ENCODE measurements at places on chromosomes 5 and 9. TPM values are rescaled to one million over a fixed set of nuclear protein-coding genes. Genes with fewer than 3 reads are reported as not detected.

DNA sequence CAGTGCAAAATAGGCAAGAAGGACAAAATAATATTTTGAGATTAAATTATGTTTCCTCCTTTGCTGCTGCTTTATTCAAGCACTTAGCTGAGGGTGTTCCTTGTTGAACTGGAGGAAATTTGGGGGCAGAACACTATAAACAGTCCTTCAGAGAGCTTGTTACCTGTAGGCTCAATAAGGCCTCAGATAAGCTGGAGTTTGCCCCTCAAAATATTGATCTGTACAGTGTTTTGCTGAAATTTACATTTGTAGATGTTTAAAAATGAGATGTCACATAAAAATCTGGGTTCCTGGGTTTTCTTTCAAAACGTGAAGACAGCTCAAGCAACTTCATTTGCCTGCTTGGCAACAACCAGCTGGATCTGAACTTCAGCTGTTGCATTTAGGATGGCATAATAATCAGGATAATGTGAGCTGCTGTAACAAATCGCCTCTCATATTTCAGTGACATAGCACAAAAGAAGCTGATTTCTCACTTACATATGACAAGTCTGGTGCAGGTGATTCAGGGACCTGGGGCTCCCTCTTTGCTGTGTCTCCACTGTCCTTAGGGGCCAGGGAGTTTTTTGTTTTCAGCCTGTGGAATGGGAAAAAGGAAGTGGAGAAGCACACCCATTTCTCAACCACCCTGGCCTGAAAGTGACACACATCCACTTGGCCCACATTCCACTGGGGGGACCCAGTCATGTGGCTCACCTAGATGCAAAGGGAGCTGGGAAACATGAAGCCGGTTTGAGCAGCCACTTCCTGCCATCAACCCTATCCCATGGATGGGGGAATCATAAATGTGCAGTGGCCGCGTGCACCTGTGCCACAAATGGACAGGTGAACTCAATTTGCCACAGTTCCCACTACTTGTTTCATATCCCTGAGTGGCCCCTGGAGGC is 2.4 kb upstream of the PSAT1 start:
- no peak for DNase-seq
- no peak overlapping the region for H3K4me3 ChIP-seq
- H3K27me3 ChIP-seq, result no peaks in the 10 kb centered on the region
- H3K27ac ChIP-seq, result no peak overlapping the region
- H3K4me1 ChIP-seq, result peaks cover 35% of the 10 kb centered on the region
- no peaks in the 10 kb centered on the region for H3K36me3 ChIP-seq

DNA sequence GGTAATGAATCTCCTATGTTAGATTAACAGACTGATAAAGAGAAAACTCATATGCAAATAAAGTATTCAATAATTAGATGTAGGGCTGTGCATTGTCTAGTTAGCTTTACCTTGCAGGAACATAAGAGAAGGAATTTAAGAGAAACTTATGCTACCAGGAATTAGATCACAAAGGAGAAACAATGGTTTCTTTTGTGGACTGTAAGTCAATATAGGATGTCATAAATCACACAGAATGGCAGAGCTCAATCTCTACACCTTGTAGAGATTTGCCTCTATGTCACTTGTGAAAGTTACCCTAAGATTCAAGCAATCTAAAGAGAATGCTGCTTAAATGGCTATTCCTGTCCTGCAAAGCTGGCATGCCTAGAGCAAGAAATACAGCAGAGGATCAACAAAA is 26.0 kb downstream of the SLCO4C1 start:
- H3K4me1 ChIP-seq, result no peaks in the 10 kb centered on the region
- no peak for DNase-seq
- no peaks in the 10 kb centered on the region for H3K36me3 ChIP-seq

TEX48 gene
- total RNA-seq, result not detected

- no peak for DNase-seq
- H3K27ac ChIP-seq, result no peak overlapping the region
- H3K4me1 ChIP-seq, result peaks cover 8% of the 10 kb centered on the region
- H3K4me3 ChIP-seq, result no peak overlapping the region
- no peaks in the 10 kb centered on the region for H3K36me3 ChIP-seq
- no peaks in the 10 kb centered on the region for H3K27me3 ChIP-seq
Measured at GRCh38 chr9:37102486-37102885, 17.9 kb upstream of the ZCCHC7 start.

MEGF10 gene
- not detected for total RNA-seq

GLIPR2 gene
- 25.6 TPM for total RNA-seq

- no peak for DNase-seq
- H3K27me3 ChIP-seq, result no peaks in the 10 kb centered on the region
- no peaks in the 10 kb centered on the region for H3K4me1 ChIP-seq
- H3K27ac ChIP-seq, result no peak overlapping the region
Measured at GRCh38 chr5:72885824-72886223, 69.4 kb downstream of the TNPO1 start.

TNC gene
- 0.20 TPM for total RNA-seq

WDR31 gene
- 0.23 TPM for total RNA-seq

GRCh38 chr5:30149526-30149925 is 1044.0 kb upstream of the CDH6 start:
- H3K4me3 ChIP-seq, result no peak overlapping the region
- H3K27me3 ChIP-seq, result no peaks in the 10 kb centered on the region
- H3K4me1 ChIP-seq, result no peaks in the 10 kb centered on the region
- no peak for DNase-seq
- no peaks in the 10 kb centered on the region for H3K36me3 ChIP-seq

DNA sequence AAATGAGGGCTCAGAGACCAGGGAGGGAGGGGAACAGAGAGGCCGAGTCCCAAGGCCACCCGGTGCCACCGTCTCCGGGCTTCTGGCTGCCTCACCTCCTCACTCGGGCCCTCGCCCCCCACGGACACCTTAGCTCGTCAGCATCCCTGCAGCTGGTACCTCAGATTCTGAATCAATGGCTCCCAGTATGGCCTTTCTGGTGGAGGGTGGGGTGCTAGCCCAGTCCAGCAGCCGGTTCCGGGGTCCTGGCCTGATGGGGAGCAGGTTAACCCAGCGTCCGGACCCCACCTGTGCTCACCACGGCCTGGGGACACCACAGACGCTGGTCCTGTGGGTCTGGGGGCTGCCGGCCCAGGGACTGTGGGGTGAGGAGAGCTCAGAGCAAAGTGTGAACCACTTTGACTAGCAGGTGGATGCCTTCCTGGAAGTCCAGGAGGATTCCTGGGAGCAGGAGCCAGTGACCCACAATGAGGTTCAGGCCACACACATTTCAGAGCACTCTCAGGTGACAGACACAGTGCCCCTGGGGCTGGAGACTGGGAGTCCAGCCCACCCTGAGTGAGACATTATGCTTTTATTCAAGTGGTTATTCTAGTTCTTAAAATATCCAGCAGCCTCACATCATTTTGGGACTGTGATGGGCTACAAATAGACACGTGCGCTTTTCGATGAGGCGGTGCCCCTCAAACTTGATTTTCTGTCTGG is 53.3 kb downstream of the AHRR start:
- H3K4me3 ChIP-seq, result no peak overlapping the region
- H3K27ac ChIP-seq, result no peak overlapping the region
- H3K36me3 ChIP-seq, result no peaks in the 10 kb centered on the region
- H3K4me1 ChIP-seq, result peaks cover 3% of the 10 kb centered on the region

DNA sequence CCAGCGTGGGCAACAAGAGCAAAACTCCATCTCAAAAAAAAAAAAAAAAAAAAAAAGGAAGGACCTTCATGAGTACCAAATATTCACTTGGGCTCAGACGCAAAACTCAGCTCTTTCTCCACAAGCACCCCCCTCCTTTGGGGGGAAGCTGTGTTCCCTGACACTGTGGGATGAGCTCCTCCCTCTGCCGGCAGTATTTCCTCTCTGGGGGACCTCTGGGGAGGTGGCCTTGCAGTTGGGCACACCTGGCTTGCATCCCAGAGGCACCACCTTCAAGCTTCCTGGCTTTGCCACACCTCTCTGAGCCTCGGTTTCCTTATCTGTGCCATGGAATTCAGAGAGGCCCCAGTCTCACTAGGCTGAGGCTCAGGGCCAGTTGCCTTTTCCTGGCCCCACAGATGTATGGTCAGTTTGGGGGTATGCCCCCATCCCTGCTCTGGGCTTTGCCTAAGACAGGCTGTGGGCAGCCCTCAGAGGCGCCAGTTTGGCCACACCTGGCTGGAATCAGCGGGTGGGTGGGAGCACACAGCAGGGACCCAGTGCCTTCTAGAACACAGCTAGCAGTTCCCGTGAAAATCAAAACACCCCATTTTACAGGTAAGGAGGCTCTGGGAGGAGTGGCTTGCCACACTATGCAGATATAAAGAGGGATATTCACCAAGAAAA is 157.5 kb upstream of the IER5L start:
- DNase-seq, result no peak
- H3K27ac ChIP-seq, result no peak overlapping the region
- peaks cover 21% of the 10 kb centered on the region for H3K4me1 ChIP-seq
- no peak overlapping the region for H3K4me3 ChIP-seq
- H3K36me3 ChIP-seq, result no peaks in the 10 kb centered on the region
